ENCODE measurements at places on chromosomes 7 and 10. TPM values are rescaled to one million over a fixed set of nuclear protein-coding genes. Genes with fewer than 3 reads are reported as not detected.

SFTPA1 gene
- not detected for total RNA-seq

SYT15B gene
- total RNA-seq: 1.2 TPM

INMT gene
- not detected for total RNA-seq

RGS10 gene
- 2.1 TPM for total RNA-seq

PARD3 gene
- total RNA-seq: 44.1 TPM

MCM10 gene
- total RNA-seq: 2.0 TPM
